Lung (tissue), 17 donors: ENCODE measurements at places on chromosomes 1 and 21.

- no peak for DNase-seq
These were observed 3.3 kb downstream of the HNRNPU start for GRCh38 chr1:244860914-244861610.

DNA sequence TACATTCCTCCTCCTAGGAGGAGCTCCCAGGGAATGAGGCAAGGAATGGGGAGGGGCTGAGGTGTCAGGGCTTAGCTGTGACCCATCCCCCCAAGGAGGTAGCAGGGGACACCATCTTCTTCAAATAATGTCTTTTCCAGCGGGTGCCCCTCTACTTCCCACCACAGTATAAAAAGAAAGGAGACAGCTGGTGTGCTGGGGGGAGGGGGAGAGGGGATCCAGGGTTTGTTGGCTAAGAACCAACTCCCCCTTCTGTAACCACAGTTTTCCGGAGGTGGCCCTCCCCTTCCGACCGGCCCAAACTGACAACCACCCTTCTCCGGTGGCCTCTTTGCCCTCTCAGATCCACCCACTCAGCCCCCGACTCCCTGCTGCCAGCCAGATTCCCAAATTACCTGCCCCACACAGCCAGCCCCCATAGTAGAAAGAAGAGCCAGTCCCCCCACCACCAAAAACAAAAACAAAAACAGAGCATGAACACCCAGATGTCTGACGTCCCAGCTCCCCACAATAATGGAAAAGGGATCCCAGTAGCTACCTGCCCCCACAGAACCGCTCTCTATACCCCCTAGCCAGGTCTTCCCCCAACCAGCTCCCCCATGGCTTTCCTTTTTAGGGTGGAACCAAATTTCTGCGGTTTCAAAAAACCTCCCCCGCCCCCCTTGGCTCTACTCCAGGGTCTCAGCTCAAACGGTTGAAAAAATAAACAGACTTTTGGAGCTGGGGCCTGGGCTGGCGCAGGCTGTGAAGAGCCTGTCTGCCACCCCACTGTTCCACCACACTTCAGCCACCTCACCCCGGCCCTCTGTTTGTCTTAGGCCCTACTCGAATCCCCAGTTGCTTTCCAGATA, 2.1 kb downstream of the ARHGEF2 start:
- peak; percentile 93 for DNase-seq

- peak; percentile 54 for DNase-seq
These were observed 12.6 kb upstream of the TNFRSF14 start for GRCh38 chr1:2543543-2544092.

DNA sequence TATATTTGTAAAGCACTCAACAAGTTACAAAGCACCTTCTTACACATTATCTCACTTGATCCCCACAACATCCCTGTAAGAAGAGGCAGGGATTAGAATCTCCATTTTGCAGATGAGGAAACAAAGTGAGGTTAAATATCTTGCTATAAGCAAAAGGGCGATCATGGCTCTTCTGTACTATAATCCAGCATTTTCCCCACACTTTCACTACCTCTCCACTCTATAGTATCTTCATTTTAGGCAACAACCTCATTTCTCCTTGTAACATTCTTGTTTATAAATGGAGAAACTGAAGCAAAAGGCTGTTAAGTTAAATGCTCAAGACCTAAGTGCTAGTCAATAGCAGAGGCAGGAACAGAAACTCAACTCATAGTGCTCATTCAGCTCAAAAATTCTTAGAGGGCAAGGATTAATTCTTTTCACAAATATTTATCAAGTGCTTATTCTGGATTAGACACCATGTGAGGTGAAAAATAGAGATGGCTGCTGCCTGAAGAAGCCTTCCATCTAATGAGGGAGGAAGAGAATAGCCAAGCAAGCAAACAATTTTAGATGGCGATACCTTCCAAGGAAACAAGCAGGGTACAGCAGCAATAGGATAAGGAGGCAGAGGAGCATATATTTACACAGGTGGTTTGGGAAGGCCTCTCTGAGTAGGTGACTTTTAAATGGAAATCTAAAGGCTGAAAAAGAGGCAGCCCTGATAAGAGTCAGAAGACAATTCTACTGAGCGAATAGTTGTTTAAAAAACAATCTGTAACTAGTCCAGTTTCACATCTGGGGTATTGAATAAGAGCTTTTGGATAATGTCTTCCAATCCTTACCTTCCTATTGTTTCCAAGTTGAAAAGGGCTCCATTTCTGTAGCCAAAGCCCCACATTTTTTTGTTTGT, 3.5 kb downstream of the ERRFI1 start:
- no peak for DNase-seq

DNA sequence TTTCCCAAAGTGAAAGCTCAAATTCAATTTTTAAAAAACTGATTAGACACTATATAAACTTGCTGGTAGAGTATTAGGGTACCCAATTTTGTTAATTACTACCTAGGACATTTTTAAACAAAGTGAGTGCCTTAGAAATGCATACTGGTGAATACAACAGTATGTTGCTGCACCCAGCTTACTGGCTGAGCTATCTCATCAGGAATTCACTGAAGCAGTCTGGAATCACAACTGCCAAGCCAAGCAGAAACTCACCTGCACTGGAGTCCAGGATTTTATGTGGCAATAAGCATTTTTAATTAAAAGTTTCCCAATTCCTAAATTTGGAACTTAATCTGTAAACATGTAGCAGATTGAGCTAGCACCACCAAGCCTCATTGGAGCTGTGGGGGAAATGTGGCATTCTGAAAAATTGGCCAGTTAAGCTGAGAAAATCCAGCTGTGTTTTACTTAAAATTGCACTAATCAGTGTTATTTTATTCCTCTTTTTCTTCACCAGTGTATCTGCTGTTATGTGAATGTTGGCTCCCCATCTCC, 61.8 kb downstream of the CLEC20A start:
- peak; percentile 32 for DNase-seq

DNA sequence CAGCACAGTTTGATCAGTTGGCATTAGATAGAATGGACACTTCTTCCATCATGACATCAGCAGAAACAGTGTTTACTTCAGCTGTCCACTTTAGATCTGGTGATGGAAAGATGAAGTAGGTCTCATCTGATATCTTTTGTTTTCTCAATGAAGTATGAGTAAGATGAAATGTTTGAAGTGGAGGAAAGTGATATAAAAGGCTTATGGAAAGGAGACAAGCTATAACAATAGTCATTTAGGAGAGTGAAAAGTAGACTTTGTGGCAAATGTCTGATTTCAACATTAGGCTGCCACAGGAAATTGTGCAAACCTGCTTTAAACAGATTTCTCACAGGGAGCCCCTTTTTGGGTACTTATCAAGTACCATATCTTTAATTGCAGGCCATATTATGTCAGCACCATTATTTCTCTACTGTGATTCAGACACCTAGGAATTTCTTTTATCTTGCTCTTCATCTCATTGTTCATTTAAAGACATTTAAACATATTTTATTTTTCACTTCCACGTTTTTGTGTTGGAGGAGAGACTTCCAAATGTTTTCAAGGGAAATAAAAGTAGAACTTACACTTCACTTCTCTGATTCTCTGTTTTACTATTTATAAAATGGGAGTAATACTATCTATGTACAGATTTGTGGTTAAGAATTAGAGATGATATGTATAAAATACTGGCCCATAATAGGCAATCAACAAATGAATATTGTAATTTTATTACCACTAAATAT, 18.1 kb downstream of the PDC start:
- DNase-seq: no peak

- DNase-seq: no peak
These were observed 2.2 kb downstream of the DEDD start for GRCh38 chr1:161130266-161130665.

DNA sequence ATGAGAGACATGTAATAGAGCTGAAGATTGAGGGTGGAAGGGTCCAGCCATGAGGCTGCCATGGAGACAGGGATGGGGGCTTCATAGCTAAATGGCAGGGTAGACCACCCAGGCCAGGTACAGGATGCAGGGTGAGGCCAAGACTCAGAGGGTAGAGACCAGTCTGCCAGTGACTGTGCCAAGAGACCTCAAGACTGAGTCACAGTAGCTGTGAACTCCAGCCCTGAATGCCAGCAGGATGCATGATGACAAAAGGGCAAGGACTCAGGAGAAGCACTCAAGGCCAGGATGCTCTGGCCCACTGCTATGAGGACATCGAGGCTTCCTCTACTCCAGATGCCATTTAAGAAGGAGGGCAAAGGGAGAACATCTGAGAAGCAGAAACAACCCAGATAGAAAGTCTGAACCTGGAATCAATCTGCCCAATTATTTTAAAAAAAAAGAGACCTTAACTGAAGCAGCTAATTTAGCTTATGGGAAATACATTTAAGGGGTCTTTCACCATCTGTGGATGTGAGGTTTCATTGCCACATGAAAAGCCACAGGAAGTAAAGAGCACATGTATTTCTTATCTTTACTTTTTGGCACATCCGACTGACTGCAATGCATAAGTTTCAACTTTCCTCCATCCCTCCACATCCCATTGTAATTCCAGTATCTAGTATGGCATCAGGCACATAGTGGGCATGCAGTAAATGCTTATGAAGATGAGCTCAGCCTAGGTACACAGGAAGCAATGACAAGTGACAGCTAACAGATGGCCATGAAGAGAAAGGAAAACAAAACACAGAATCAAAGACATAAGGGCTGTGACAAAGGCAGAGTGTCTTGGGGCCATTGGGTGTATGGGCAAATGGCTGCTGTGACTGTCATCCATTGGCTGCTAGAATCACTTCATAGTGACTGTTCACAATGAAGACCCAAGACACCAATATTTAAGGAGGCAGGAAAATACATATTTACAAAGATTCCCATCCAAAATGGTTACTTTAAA, 40.2 kb downstream of the SUSD4 start:
- DNase-seq: no peak

DNA sequence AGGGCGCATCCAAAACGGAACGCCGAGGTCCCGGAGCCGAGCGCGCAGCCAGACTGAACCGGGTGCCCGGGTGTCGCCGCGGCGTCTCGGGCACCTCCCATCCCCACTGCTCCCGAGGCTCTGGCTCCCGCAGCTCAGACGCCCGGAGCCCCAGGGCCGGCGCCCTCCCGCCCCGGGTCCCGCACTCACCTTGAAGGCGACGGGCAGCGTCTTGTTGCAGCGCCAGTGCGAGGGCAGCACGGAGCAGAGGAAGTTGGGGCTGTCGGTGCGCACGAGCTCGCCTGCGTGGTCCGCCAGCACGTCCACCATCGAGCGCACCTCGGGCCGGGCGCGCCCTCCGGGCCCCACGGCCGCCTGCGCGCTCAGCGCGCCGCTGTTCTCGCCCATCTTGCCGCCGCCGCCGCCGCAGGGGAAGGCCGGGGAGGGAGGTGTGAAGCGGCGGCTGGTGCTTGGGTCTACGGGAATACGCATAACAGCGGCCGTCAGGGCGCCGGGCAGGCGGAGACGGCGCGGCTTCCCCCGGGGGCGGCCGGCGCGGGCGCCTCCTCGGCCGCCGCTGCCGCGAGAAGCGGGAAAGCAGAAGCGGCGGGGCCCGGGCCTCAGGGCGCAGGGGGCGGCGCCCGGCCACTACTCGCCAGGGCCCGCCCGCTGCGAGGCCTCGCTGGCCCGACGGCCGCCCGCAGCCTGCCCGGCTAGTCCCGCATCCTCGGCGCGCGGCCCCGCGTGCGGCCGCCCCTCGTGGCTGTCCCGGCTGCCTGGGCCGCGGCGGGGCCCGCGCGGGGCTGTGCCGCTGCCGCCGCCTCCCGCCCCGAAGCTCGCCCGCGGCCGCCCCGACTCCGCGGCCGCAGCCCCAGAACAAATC, 447 bp downstream of the RUNX3 start:
- peak; percentile 45 for DNase-seq

DNA sequence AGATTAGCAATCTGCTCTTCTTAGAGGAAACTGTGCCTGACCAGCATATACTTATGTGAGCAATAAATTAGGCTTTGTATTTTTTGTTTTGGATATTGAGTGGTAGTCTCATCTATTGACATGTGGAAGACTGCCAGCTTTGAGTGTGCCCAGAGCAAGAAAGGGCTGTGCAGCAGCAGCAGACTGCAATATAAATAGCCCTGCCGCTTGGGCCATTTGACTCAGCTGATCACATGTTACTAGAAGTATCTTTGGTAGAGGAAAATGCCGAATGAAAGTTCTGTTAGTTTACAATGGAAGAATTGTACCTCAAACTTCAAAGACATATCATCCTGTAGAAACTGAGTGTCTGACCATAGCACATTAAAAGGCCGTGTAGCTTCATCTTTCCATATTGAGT, 9.1 kb upstream of the PSMB2 start:
- no peak for DNase-seq

- DNase-seq: no peak
These were observed 3.8 kb upstream of the OR2L5 start for GRCh38 chr1:248009681-248010080.

- DNase-seq: no peak
These were observed 137.9 kb upstream of the UBE2U start for GRCh38 chr1:64065571-64065970.

DNA sequence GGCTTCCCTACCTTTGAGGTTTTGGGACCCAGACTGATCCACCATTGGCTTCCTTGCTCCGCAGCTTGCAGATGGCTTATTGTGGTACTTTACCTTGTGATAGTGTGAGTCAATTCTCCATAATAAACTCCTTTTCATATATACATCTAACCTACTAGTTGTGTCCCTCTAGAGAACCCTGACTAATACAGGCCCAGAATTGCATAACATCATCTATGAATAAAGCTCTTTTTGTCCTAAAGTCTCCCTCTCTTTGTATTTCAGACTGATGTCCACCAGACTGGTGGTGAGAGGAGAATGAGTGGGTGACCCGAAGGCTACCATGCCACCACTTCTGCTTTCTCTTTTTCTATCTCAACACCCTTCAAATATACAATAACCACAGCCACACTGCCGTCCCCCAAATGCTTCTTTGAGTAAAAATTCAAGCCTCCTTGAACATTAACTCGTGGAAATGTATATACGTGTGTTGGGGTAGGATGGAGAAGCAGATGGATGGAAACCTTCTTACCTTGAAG, 265.7 kb downstream of the PTBP2 start:
- DNase-seq: no peak

GRCh38 chr1:43587594-43587993, 56.9 kb downstream of the PTPRF start:
- DNase-seq: no peak

DNA sequence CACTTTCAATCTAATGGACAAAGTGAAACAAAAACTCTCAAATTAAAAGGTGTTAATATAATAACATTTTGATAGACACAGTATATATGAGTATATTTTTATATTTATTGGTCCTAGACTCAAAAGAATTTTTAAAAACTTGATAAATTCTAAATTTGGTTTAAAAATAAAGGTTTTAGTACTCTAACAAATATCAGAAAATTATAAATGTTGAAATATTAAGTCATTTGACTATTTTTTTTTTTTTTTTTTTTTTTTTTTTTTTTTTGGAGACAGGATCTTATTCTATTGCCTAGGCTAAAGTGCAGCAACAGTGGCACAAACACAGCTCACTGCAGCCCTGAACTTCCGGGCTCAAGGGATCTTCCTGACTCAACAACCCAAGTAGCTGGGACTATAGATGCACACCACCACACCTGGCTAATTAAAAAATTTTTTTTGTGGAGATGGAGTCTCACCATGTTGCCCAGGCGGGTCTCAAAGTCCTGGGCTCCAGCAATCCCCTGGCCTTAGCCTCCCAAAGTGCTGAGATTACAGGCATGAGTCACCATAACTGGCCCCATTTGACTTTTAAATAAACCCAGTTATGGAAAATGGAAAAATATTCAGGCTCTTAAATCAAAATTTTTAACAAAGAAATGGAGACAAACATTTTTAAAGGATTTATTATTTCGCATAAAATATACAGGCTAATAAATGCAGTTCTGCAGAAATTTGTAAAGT, 60.8 kb upstream of the RBM34 start:
- no peak for DNase-seq

GRCh38 chr1:60055336-60055735, 18.2 kb downstream of the C1orf87 start:
- DNase-seq: no peak

GRCh38 chr1:31936278-31936980, 1.7 kb downstream of the PTP4A2 start:
- DNase-seq: no peak
